GOT3 (cell line): ENCODE measurements at places on chromosomes 16 and 17.

- DNase-seq, result no peak
Observed at GRCh38 chr17:45888392-45888791, 6.0 kb upstream of the MAPT start.

DNA sequence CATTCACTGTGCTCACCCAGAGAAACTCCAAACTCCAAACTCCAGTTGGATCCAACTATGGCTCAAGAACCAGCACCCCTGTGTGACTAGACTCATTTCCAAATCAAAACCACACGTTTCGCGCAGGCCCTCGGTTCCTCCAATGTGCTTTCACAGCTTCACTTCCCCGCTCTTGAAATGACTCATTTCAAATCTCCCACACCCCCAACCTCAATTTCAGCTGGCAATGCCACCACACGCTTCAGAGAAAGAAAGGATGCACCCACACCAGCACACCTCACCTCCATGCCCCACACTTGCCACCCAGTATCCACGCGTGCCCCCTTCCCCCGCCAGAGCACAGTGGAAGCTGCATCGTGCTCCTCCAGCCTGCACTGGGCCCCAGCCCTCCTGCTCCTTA, 9.0 kb downstream of the TMEM92 start:
- DNase-seq, result no peak

- no peak for DNase-seq
Observed at GRCh38 chr17:2731807-2732206, 17.6 kb downstream of the CCDC92B start.

DNA sequence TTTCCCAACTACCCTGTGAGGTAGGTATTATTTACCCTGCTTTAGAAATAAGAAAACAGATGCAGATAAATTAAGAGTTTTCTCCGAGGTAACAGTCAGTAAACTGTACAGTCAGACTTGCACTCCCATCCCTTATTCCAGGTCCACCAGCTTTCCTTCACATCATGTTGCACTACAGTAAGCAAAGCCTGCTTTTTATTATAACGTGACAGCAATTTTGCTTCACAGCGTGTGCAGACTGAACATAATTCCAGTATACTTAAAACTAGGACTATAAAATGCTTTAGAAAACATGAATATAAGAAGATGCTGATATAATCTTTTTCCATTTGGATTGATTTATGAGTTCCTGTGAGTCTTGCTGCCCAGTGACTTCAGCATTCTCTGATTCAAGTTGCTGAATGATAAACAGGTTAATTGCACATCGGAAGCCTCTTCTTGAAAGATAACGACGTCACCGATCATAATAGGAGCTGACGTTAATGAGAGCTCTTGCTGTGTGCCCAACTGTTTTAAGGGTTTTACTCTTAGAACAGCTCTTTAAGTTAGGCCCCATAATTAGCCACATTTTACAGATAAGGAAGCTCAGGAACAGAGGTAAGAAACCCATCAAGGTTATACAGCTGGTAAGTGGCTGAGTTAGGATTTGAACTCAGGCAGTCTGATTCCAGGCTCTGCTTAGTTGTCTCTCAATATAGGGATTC, 1.4 kb downstream of the LIG3 start:
- DNase-seq, result no peak

DNA sequence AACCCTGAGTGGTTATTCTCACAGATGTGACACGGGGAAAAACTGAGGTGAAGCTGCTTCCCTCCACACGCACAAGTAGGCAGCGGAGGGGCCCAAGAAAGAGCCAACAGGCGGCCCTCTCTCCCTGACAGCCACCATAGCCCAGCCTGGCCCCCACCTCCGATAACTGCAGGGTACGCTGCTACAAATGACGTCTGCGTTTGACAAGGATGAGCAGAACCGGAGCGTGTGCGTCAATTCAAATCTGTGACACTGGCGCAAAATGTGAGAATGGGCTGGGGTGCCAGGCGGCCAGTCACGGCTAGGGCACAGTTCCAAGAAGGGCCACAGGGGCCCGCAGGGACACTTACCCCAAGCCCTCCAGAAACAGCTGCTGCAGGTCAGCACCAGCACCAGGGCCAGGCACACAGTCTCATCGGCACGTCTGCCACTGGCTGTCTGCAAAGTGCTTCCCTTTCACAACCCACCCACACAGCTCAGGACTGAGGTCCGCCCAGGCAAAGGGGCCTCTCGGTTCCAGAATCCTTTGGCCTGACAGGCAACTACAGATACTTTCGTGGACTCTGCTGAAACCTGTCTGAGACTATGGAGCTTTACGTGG, 14.4 kb downstream of the AXIN1 start:
- no peak for DNase-seq

DNA sequence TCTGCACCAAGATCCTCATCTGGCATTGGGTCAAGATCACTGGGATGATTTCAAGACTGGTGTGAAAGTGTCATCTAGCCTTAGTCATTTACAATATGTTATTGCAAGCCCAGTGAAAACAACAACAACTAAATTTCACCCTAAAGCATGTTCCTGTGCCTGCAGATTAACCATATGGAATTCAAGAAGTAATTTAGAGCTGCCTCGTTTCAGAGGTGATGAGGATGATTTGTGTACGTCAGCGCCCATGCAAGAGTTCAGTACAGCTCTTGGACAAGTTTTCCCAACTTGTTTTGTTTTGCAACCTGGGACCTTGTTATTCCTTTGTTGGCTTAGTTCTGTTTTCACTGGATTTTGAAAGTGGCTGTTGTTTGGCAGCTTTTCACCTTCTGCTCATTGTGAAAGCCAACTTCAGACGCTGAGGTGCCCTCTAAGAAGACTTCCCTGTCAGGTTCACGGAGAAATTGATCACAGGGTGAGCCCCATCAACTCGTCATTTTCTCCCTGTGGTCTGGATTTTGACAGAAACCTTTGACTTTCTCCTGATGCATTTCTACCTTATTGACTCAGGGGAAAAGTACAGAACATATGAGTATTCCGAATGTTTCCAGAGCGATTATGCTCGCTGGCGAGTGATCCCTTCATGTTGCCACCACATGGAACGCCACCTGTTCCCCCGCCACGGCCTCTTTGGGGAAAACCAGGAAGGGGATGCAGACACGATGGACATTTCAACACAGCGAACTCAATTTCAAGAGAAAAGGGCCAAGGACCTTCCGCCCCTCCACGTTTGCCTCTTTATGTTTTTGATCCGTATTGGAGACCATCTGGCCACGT, 85.6 kb downstream of the FOXL1 start:
- DNase-seq, result no peak

DNA sequence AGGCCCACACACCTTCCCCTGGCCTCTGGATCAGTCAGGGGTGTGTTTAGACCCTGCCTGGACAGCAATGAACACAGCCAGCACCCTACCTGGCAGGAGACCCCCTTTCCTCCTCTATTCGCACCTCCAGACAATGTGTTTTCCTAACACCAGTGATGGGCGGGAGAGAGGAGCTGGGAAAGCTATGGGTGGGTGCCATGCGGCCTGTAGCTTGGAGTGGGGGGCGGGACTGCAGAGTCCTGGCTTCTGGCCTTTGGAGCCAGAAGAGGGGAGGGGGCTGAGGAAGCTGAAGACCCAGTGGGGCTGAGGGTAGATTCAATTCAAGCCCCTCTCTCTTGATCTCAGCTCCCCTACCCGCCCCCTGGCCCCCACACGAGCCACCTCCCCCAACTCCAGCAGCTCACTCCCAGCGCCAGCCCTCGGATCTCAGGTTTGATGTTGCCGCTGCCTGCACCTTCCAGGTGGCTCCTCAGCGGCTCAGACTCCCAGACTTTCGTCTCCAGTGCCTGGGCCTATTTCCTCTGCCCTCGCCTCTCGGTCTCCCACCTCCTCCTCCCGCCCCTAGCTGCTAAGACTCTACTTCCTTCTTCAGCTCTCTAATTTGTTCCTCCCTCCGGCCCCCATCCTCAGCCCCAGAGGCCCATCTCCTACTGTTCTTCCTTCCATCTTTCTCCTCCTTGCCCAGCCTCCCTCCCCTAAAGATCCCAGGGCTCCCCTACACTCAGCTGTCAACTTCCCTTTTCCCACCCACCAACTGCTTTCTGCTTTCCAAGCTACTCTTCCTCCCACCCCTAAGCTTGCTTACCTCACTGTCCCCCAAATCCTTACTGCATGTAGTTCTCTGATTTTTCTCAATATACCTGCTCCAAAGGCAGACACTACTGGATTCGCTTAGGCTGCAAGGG, 6.8 kb upstream of the SP6 start:
- no peak for DNase-seq

- DNase-seq, result no peak
Observed at GRCh38 chr16:70660672-70661350, 14.5 kb downstream of the IL34 start.

GRCh38 chr17:8465759-8466158, 30.1 kb downstream of the NDEL1 start:
- no peak for DNase-seq

DNA sequence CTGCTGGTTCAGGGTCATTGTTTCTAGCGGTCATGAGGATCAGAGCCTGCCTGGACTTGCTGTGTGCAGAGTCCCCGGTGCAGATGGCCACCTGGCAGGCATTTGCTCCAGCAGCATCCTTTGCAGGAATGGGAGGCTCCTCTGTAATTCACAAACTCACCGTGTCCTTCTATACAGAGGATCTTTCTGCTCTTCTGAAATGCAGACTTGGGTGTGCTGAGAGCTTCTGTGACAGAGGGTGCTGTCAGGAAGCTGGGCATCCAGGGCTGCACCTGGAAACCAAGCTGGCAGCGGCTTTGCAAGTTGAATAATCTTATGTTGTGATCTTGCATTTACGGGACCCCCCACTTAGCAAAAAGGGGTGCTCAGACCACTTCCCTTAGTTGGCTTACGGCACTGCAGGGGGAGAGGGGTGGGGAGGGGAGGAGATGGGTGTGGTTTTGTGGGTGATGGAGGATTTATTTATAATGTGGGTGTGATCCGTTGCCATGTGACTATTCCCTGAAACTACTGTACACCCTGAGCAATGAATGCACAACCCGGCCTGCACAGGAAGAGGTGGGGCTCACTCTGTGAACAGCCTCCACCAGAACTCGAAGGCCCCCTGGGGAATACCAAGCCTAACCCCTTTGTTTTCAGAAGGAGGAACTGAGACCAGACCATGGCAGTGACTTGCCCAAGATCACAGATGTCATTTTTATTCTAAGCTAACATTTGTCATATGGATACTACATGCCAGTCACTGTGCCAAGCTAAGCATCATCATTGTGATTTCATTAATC, 178.3 kb downstream of the PRKCB start:
- DNase-seq, result no peak

GRCh38 chr17:77375917-77376651, 235.3 kb downstream of the SEC14L1 start:
- no peak for DNase-seq

- no peak for DNase-seq
Observed at GRCh38 chr16:10538583-10538982, 41.8 kb downstream of the EMP2 start.

DNA sequence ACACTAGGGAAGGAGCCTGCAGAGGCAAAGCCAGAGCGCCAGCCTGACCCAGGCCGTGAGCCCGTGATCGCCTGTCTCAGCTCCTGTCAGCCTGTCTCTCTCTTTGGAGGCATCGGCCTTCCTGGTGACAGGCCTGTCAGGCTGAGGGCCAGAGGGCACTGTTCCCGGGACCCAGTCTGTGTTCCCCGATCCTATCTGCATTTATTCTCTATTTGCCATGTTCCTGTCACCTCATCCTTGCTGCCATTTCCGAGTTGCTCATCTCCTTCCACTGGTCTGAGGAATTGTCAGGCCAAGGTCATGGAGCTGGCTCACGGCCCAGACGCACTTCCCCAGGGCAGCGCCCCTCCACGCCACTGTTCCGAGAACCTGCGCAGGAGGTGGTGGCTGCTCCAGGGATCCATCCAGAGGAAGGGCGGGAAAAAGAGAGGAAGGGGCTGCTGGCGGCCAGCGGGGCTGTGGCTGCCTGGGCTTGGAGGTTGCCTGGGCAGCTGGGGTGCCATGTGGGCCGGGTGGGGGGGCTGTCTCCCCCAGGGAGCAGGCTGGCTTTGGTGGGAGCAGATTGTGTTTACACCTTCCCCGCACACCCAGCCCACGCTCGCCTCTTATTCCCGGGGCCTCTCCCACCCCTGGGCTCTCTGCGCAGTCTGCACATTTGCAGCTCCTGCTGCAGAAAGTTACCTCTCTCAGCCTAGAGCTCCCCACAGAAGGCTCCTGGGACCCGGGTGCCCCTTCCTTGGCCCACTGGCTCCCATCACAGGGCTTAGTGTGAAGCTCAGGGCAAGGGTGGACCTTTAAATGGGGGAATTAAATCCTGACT, 4.9 kb downstream of the PRCD start:
- no peak for DNase-seq

DNA sequence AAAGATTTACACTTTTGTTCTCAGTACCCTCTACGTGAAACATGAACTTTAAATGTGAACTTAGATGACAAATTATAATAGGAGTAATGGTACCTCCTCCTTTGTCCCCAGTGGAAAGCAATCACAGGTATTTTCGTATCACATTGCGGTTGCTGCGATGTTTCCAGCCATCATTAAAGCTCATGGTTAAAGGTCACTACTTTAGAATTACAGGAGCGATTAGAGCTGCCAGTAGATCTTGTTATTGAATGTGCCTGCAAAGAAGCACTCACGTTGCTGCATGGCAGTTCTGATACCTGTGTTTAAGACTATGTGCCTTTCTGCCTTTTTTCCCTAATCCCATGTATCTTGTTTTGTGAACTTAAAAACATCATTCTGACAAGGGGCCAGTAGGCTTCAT, 301.0 kb downstream of the CPPED1 start:
- DNase-seq, result no peak

- DNase-seq, result no peak
Observed at GRCh38 chr17:69031839-69032238, 28.9 kb downstream of the ABCA9 start.

DNA sequence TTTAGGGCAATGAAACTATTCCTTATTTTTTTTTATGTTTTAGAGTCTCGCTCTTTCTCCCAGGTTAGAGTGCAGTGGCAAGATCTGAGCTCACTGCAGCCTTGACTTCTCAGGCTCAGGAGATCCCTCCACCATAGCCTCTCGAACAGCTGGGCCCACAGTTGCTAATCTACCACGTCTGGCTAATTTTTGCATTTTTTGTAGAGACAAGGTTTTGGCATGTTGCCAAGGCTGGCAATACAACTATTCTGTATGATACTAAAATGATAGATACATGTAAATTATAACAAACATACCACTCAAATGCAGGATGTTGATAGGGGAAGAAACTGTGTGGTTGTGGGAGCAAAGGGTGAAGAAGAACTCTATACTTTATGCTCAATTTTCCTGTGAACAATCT, 401.3 kb downstream of the ZFHX3 start:
- DNase-seq, result no peak

DNA sequence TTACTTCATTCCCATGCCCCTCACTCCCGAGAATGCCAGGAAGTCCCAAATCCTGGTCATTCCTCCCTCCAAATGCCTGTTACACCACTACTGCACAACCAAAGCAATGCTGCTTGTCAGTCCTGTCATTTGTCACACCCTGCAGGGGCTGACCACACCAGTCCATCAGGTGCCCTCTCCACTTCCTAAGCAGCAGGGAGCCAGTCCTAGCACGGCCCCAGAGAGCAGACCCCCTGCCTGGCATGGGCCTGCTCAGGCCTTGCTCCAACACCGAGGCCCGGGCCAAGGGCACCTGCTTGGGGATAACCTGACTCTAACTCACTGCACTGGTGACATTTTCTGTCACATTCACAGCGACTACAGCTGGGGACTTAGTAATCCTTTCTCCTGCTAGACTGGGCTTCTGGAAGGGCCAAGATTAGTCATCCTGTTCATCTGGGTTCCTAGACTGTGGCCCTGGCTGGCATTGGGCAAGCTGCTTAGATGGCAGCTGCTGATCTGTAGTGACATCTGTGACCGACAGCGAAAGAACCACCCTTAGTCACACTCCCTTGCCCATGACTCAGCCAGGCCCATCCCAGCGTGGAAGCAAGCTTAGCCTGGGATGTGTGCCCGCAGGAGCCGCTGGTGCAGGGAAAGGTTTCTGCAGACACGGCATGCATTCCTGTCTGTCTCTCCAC, 5.4 kb downstream of the ALYREF start:
- DNase-seq, result no peak
